ENCODE measurements at places on chromosomes 13 and 19.

GRCh38 chr19:56367829-56368711 is 25.3 kb downstream of the ZNF582 start:
- peak; percentile 93 for DNase-seq

GRCh38 chr13:19345158-19345557 is 163.5 kb upstream of the TUBA3C start:
- no peak for DNase-seq

DNA sequence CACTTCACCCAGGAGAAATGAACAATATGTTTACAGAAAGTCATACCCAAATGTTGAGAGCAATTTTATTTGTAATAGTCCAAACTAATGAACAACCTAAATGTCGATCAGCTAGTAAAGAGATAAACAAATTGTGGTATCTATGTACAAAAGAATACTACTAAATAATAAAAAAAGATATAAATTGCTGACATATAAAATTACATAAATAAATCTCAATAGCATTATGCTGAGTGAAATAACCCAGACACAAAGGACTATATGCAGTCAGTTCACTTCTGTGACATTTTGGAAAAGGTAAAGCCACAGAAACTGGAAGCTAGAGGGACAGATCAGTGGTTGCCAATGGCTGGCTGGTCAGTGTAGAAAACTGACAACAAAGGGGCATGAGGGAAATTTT is 346.0 kb upstream of the PCDH20 start:
- no peak for DNase-seq

DNA sequence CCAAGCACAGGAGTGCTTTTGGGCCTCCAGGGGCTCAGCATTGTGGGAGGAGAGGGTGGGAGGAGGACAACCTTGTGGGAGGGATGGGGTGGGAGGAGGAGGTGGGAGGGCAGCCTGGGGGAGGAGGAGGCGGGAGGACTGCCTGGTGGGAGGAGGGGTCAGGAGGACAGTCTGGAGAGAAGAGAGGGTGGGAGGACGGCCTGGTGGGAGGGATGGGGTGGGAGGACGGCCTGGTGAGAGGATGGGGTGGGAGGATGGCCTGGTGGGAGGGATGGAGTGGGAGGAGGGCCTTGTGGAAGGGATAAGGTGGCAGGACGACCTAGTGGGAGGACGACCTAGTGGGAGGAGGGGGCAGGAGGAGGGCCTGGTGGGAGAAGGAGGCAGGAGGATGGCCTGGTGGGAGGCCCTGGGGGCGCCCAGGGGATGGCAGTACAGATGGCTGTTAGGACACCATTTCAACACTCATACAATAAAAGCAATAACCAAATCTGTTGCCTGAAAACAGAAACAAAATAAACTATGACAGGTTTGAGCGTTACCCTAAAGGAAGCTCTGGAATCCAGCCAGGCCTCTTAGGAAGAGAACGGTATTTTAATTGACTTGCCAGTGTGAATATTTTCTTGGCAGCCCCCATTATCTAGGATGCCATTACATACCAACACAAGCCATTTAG is 63.7 kb downstream of the CRYL1 start:
- DNase-seq = no peak

DNA sequence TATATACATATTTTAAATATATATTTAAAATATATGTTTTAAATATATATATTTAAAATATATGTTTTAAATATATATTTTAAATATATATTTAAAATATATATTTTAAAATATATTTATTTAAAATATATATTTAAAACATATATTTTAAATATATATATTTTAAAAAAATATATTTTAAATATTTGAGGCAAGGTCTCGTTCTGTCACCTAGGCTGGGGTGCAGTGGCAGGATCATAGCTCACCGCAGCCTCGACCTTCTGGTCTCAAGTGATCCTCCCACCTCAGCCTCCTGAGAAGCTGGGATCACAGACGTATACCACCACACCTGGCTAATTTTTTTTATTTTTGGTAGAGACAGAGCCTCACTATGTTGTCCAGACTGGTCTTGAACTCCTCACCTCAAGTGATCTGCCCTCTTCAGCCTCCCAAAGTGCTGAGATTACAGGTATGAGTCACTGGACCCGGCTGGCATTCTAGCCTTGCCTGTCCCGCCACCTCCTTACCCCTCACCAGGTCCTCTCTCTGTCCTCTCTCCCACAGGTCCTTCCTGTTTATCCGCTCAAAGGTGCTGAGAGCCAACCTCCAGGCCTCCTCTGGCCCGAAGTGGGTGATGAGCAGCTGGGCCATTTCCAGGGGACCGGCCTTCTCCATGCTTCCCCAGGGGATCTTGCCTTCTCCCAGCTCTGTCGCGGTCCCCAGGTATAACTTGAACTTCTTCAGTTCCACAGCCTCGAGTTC is 564 bp downstream of the NLRP12 start:
- no peak for DNase-seq

- no peak for DNase-seq
Observed at GRCh38 chr19:47587295-47587694, 14.3 kb upstream of the ZNF541 start.
